ENCODE measurements at places on chromosomes 5 and 9.
A peak's percentile ranks its signal among the peaks of the same experiment; 100 is the strongest.

DNA sequence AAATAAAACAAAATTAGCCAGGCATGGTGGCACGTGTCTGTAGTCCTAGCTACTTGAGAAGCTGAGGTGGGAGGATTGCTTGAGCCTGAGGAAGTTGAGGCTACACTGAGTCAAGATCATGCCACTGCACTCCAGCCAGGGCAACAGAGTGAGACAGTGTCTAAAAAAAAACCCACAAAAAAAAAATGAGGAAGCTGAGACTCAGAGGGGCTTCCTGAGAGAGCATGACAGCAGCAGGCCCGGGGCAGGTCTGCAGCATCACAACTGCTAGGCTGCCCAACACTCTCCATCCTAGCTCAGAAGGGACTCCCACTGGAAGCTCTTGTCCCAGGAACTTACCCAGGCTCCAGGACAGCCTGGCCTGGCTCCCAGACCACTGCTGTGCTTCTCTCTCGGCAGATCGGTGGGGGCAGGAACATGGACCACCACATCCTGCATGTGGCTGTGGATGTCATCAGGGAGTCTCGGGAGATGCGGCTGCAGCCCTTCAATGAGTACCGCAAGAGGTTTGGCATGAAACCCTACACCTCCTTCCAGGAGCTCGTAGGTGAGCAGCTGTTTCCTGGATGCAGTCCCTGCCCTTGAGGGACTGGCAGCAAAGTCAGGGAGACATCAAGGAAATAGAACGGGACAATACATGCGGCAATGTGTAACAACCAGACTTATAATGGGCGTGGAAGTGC, 19.1 kb downstream of the PTGS1 start:
- DNase-seq = no peak

- no peak for DNase-seq
Measured at GRCh38 chr9:121348221-121348620, 21.8 kb downstream of the STOM start.

DNA sequence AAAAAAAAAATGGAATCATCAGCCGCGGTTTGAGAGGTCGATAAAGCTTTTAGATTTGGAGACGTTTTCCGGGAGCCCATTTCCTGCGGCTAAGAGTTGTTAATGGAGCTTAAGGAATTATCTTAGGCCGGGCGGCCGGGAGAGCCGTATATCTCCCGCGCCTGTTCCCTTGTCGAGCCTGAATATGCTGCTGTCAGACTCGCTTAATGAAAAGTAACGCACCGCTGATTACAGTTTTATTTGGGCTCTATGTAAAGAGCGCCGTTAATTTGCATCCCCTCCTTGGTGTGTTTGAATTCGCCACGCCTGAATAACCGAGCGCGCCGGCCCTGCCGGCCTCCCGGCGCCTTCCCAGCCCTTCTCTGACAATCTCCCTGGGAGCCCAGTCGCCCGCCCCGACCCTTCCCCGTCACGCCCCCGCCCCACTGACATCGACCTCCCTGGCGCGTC, 7.9 kb downstream of the IRX4 start:
- peak; percentile 96 for DNase-seq

GRCh38 chr9:95001720-95002119, 275.2 kb downstream of the AOPEP start:
- DNase-seq = no peak

GRCh38 chr9:94697972-94698581, 28.4 kb upstream of the AOPEP start:
- DNase-seq = no peak

- no peak for DNase-seq
Measured at GRCh38 chr5:164057121-164057520, 551.7 kb downstream of the MAT2B start.

GRCh38 chr9:98808411-98808815, 943 bp downstream of the GALNT12 start:
- no peak for DNase-seq

DNA sequence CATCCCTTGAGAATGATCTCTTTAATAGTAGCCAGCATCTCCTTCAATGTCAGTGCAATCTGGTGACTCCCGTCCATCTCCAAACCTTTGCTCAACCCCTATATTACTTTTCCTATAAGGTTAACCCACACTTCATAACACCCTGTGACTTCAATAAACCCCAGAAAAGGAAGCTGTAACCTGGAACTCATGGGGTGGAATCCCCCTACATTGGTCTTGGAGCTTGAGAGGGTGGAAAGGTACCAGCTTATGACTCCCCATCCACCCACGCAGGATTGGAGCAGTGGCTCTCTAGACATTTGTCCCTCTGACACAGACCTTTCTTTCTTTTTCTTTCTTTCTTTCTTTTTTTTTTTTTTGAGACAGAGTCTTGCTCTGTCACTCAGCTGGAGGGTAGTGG, 54.7 kb upstream of the ZFR start:
- no peak for DNase-seq

- DNase-seq = no peak
Measured at GRCh38 chr5:31832966-31833365, 194.0 kb downstream of the PDZD2 start.

GRCh38 chr5:122420091-122420490, 108.1 kb downstream of the SNCAIP start:
- no peak for DNase-seq

GRCh38 chr5:74378464-74378863, 262.1 kb downstream of the ENC1 start:
- no peak for DNase-seq

DNA sequence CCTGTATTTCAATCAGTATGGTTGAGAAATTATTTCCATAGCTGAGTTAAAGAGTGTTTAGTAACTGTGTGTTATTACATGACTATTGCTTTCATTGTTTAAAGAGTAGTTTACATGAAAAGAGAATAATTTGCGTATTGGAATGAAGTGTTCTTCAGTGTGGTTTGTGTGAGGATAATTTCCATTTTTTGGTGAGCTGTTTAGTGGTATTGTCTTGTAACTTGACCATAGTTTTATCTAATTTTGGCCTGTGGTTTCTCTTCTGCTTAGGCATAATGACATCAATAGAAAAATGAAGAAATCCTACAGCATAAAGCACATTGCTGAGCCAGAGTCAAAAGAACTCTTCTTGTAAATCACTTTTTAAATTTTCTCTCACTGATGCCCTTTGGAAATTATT, 151.2 kb downstream of the SNCAIP start:
- peak; percentile 19 for DNase-seq

- no peak for DNase-seq
Measured at GRCh38 chr5:18800293-18801025, 1166.2 kb downstream of the TAF11L14 start.

DNA sequence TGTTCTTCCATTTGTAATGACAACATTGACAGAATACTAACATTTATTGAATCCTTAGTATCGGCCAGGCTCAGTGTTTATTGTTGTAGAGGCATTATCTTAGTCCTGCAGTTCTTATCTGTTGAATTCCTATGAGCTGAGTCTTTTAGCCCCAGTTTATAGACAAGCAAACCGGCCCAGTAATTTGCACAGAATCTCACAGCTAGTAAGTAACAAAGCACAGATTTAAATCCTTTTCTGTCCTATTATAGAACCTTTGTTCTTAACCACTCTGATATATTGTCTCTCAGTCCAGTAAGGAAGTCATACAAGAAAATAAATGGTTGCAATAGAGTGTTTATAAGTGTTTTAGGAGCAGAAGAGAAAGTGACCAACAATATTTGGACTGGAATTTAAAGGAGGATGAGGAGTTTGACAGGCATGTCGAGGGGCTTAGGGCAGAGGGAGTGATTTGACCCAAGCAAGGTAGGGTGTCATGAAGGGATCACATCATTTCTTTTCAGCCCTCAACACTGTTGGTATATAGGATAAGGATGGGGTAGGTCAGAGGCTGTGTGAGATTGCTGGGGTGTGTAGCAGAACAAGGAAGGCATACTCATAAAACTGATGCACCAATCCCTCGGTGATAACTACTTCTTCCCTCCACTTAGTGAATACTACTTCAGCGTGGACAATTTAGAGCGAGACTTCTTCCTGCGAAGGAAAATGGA, 39.5 kb downstream of the LARP1 start:
- no peak for DNase-seq

- DNase-seq = no peak
Measured at GRCh38 chr5:138869763-138870500, 5.2 kb downstream of the LRRTM2 start.

DNA sequence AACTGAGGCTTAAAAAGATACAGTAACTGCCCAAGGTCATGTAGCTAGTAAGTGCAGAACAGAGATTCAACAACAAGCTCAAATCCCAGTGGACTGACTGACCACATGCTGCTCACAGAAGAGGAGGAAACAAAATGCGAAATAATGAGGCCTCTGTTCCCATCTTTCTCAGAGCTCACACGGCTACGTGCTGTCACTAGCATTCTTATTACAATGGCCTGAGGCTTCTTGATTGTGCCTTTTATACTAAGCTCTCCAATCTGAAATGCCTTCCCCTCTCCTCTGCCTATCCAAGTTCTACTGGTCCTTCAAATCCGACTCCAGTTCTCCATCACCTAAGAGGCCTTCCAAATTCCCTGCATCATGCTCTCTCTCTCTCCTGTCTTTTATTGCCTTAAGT, 26.0 kb downstream of the SGTB start:
- no peak for DNase-seq

DNA sequence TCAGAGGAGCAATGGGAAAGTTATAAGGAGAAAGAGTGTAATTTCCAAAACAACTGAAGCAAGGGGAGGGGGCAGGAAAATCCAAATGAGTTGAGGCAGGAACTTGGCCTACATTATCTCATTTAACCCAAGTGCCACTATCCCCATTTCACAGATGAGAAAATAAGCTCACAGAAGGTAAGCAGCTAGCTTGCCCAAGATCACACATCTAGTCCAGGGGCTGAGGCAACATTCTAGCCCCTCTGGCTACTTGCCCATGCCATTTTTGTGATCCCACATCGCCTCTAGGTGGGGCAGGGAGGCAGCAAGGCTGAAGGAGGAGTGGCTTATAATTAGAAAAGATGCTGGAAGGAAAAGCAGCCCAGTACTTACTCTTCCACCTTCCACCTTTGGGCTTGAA, 2.6 kb upstream of the PSIP1 start:
- DNase-seq = no peak

GRCh38 chr9:93826905-93827544, 128.1 kb downstream of the BARX1 start:
- peak; percentile 44 for DNase-seq

DNA sequence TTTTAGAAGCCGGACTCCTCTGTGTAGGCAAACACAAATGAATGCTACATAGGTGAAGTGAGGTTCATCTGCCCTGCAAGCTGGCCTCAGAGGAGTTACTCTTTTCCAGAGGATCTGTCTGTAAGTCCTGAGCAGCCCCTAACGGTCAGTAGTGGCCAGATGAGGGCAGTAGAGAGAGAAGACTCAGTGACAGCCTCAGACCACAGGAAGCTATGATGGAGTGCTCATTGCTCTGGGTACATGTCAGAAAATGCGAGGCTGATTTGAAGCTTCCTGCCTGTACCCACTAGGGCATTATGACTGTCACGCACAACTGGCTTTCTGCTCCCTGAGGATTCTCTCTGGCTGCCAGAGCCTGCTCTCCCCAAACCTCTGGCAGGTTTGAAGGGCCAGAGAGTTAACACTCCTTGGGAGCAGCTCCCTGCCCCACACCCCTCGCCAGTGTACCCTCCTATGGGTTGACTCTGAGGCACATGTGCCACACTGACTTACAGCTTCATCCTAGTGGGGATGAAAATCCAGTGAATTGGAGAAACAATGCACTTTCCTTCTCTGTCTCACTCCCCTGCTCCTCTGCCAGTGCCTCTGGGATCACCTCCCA, 141.5 kb downstream of the GABRG2 start:
- DNase-seq = peak; percentile 48

DNA sequence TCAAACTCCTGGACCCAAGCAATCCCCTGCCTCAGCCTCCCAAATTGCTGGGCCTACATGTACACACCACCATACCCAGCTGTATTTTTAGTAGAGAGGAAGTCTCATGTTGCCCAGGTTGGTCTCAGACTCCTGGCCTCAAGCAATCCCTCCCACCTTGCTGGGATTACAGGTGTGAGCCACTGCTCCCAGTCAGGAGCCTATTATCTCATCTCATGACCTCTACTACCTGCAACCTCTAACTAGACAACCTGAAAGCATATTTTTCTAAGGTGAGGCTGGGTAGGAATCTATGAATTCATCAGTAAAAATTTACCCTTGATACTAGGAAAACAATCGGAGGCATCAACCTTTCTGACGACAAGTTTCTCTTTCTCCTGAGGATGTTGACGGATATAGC, 10.0 kb downstream of the FAM13B start:
- DNase-seq = no peak

DNA sequence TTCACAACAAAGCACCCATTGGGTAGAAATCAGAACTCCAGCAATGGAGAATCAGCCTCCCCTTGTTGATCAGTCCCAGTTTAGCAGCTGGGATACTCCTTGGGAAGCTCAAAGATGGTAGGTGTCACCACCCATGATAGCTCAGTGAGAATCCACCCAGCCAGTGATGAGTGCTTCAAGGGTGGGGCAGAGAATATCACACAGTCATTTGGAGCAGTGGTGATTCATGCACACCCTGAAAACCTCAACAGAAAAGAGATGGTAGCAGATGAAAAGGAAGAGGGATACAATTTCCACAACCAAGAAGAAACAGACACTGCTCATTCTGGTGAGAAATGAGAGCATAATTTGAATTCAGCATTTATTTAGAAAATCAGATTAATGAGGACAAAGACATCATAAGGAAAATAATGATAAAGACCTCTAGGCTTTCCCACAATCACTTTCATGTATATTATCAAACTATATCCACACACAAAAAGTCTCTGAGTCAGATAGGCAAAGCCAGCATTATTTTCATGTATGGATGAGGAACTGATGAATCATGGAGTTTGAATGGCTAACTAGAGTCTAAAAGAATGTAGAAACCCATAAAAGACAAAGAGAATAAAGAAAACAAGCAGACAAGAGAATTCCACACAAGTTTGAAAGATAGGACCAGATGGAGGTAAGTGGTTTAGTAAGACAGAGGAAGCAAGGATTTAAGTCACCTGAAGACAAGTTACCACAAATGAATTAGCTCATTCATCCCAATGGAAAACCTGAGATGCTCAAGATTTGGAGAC, 82.9 kb downstream of the FEM1C start:
- DNase-seq = no peak

DNA sequence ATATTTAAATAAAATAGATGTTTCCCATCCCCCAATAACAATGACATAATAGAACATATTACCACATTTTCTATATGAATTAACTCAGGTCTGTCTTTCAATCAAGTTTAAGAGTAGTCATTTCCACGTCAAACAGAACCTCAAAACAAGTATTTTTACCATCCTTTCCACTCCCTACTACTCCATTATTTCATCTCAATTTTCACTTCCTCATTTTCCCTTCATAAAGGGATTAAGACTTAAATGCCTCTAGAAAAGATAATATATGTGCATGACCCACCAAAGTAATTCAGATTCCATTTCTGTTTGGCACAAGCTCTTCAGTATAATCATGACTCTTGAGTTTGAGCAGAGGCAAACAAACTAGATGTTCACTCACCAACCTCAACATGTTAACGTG, 40.4 kb downstream of the ELOVL7 start:
- DNase-seq = no peak
